Activated CD8-positive, alpha-beta memory T cell treated with anti-CD3 and anti-CD28 coated beads for 1 hour (primary cell): ENCODE measurements at places on chromosomes 1 and 21.

DNA sequence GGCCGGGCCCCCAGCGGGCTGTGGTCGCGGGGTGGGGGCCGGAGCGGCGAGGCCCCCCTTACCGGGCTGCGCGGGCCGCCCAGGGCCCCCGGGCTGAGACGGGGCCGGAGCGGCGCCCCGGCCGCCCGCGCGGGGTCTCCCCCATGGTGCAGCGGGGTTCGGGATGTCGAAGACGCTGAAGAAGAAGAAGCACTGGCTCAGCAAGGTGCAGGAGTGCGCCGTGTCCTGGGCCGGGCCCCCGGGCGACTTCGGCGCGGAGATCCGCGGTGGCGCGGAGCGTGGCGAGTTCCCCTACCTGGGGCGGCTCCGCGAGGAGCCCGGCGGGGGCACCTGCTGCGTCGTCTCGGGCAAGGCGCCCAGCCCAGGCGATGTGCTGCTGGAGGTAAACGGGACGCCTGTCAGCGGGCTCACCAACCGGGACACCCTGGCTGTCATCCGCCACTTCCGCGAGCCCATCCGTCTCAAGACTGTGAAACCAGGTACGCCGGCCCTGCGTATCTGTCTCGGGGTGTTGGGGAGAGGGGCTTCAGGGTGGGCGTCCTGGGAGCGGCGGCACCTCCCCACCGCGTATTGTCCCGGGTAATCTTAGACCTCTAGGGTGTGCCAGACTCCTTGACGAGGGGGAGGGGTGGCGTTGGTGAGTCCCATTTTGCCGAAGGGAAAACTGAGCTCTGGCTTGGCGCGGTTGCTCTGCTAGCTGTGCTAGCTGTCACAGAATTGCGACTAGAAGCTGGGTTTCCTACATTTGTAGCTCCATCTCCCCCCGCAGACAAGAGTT is 745 bp downstream of the MAGI3 start:
- DNase-seq: no peak

DNA sequence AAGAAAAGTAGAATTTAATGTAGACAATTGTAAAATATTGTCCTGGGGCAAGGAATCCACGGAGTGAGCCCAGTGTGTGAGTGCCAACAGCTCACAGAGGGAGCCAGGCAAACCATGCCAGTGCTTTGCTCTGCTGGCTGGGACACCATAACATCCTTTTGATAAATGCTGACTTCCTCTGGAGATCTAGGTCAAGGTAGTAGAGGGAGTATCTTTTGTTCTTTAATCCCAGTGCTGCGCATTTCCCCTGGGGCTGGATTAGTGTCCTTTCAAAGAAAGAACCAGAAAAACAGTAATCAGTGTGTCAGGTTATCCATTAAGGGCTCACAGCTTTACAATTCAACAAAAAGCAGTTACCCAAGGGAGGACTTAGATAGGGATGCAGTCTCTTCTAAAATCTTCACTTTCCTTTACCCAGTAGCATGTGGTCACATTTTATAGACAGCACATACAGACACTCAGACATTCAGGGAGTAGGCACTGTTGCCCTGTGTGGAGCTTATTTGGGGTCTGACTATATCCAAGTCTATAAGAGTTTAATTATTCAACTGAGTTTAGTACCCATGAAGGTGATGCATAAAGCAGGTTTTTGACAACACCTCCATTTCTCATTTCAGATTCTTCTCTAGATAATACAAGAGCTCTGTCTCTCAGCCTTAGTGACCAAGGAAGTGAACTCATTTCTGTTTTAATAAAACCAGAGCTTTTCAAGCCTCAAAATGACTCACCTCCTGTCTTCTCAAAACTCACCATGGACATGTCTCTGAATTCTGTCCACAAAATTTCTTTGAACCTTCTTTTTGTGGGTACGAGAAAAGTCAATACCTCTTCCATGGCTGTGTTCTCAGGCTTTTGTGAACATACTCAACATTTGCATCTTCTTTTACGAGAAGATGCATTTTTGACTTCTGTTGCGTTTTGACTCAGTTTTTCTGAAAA is 215.3 kb downstream of the BRINP2 start:
- DNase-seq: no peak

GRCh38 chr1:87117761-87118368 is 203.4 kb downstream of the HS2ST1 start:
- DNase-seq: no peak

DNA sequence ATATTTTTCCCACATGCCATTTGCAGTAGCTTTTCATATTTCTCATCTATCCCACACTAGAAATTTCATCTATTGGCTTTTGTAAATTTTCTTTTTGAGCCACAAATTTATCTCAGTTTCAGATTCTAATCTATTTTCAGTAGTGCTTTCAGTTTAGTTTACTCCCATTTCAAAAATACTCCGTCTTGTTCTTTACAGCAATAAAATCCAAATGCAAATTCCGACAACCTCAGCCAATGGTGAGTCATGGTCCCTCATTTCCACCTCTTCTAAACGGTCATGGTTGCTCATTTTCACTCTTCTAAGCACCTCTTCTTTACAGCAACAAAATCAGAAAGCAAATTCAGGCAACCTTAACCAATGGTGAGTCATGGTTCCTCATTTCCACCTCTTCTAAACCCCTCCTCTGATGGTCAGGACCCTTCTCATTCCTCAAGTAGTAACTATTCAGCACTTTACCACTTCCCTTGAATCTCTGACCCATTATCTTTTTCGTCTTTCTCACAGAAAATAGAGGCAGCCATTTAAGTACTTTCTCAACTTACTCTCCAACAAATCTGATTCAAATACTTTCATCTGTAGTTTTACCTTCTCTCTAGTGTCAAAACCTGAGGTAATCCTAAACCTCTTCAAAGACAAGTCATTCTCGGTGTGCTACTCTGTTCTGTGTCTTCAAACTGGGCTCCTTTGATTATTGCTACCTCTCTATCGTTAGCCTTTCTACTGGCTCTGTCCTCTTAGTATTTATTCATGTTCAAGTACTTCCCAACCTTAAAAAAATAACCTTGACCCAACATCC is 34.4 kb downstream of the C21orf91 start:
- no peak for DNase-seq

DNA sequence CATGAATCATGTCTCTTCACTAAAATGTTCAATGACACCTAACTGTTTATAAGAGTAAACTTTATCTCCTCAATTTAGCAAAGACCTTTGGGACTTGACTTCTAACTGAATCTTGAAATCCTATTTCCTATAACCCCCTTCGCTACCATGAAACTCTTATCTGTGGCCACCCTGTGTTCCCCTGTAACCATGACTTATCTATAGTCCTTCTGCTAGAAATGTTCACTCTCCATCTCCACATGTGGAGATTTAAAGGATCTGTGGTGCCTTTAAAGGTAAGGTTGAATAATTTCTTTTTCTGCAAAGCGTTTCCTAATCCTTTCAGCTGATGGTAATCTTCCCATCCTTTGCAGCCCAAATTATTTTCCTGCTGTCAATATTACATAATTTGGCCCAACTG is 436.3 kb upstream of the RUNX1 start:
- DNase-seq: no peak

DNA sequence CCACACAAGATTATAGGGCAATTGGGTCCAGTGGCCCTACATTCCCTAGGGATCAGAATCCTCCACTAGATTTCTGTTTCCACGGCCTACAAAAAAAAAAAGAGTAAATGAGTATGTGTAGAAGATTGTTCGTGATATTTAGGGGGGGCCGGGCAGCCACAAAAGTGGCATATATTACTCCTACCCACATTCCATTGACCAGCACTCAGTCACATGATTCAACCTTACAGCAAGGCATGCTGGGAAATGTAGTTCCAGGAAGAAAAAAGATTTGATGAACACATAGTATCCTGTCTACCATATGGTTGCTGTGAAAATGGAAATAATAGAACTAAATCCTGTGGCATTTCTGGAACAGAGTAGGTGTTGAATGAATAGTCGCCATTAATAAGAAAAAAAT is 43.4 kb upstream of the GJB5 start:
- no peak for DNase-seq
